ENCODE measurements at places on chromosomes 12 and 14.

DNA sequence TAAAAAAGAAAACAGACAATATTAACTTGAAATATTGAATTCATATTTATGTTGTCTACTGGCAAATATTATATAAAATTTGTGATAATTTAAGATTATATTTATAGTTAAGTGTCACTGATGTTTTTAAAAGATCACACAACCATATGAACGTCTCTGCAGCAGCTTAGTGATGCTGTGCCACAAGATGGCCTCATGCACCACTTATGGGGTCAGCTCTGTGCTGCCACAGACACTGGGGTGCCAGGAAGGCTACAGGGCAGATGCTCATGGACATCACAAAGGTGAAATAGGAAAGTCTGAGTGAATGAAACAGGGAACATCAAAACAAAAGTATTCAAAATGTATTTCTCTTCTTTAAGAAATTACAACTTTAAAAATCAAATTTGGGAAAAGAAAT is 13.1 kb downstream of the ATXN3 start:
- no peak for DNase-seq

- DNase-seq: no peak
Observed at GRCh38 chr12:65511134-65511834, 232.8 kb downstream of the MSRB3 start.

DNA sequence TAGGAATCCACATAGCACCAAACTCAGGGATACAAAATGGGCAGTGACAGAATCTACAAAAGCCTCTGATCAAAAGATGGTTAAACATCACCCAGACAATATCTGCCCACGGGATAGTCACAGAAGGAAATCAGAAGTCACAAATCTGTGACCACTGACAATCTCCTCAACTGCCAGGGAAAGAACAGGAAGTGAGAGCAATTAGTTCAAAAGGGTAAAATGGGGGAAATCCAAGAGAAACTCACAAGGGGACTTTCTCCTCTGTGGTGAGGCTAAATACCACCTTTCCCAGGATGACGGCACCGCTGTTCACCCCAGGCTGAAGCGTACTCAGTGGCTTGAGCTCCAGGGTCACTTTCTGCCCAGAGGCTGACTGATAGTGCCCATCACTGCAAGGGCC is 10.7 kb downstream of the TTC5 start:
- DNase-seq: no peak

- no peak for DNase-seq
Observed at GRCh38 chr12:93137656-93138612, 208.8 kb upstream of the EEA1 start.

GRCh38 chr14:69314327-69314726 is 54.4 kb downstream of the GALNT16 start:
- DNase-seq: no peak

DNA sequence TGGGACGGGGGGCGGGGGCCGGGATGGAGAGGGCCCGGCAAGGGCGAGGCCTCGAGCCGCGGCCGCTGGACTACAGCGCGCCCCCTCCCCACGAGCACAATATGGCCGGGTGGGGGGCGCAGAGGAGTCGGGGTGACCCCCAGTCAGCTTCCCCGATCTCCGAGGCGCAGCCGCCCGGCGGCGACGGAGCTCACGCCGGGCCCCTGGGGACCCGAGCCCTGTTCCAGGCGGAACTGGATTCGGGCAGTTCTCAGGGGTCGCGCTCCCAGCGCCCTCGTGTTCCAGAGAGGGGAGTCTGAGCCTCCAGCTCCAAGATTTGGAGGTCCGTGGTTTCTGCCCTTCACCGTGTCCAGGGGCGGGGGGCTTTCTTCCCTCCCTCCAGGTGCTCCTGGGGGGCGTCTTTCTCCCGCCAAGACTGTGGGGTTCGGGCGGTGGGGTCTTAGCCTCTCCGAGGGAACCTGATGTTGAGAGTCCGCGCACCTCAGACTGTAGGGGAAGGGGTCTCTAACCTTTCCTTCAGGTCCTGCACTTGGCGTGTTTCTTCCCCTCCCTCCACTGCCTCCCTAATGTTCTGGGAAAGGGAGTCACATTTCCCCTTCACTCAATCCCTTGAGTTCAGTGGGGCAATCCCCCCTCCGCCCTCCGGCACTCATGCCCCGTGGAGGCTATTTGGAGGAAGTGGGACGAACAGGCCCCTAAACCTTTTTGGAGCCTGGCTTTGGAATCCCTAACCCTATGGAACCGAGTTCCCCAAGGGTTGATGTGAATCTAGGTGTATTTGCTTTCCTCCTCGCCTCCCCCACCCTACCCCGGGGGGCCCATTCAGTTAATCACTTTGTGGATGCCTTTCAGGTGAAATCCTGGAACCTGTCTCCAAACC is 584 bp downstream of the ACVR1B start:
- DNase-seq: no peak

DNA sequence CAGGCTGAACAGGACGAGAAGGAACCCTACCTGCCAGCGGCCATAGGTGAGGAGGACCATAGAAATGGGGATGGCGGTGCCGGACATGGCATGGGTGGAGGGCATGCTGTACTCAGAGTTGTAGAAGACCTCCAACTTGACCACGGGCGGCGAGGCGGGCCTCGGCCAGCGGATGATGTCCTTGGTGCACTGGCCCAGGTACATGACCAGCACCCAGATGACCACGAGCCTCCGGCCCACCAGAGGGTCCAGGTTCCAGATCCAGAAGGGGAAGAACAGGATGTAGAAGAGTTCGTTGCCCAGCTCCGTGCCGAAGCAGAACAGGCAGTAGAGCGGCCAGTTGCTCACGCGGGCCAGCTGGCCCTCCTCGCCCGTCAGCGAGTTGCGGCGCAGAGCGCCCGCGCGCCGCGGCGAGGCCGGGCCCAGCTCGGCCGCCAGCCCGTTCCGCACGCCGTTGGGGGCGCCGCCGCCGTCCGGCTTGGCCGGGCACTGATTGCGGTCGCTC is 582 bp downstream of the SGPP1 start:
- no peak for DNase-seq

GRCh38 chr14:102209224-102209966 is 69.7 kb downstream of the WDR20 start:
- DNase-seq: no peak

- DNase-seq: no peak
Observed at GRCh38 chr14:69891422-69891821, 12.2 kb downstream of the SMOC1 start.

- no peak for DNase-seq
Observed at GRCh38 chr12:68792952-68793351, 15.0 kb upstream of the MDM2 start.

DNA sequence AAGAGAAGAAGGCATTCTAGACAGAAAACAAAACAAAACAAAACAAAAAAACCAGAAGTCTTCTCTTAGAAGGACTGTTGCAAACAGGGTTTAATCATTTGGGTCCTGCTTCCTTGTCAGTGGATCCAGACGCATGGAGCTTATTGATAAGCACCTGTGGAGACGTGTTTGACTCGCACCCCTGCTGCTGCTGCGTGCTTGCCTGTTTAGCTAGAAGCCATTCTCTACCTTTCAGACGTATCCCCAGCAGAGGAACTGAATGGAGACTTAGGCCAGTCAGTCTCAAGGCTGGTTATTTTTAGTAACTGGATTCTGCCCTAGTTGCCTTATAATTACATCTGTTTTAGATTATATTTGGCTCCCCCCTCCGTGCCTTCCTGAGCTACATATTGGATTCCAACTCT is 186.1 kb upstream of the EEA1 start:
- no peak for DNase-seq

DNA sequence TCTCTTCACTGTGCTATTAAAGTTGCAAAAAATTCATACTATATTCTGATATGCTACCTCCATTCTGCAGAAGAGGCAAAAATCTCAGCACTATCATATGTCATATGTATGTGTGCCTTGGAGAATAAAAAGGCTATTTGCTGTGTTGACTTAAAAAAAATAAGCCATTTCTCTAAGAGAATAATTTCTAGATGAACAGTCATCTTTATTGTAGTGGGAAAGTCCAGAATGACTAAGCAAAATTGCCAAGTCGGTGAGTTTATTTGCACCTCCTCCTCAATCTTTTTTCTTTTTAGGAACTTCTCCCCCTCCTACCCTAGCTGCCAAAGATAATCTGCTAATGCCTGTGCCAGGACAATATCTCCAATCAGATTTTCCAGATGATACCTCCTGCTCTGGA is 353.8 kb upstream of the FAR2 start:
- DNase-seq: no peak

- no peak for DNase-seq
Observed at GRCh38 chr14:92122761-92123160, 992 bp downstream of the CPSF2 start.

- no peak for DNase-seq
Observed at GRCh38 chr12:88063375-88063774, 34.2 kb upstream of the C12orf50 start.

- DNase-seq: no peak
Observed at GRCh38 chr14:83163016-83163415, 1629.4 kb upstream of the SEL1L start.

DNA sequence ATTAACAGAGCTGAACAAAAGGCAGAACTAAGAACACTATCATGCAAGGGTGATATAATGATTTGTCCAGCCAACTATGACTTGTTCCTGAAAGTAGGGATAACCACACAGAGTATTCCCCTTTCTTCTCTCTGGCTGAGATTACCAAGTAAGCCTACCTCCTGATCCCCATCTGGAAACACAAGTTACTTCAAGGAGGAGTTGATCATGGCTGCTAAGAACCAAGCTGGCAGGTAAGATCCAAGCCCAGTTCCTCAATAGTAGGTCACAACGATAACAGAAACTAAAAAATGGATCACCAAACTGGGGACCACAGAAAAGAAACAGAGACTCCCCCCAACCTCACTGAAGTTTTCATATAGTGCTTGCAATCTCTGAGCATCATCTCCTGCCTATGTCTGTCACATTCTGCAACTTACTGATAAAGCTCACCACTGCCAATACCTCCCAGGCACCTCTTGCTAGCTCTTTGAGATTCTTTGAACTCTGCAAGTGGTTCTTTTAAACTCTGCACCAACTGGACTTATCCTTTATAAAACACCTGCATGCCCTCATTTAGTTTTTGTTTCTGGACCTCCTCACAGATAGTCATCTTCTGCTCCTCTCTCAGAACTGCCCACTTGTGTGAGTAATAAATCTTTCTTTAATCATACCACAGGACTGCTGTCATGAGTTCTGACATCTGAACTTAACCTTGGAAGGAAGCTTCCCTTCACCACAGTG is 76.6 kb downstream of the LRP6 start:
- no peak for DNase-seq

GRCh38 chr12:110183386-110183785 is 59.2 kb downstream of the IFT81 start:
- no peak for DNase-seq

DNA sequence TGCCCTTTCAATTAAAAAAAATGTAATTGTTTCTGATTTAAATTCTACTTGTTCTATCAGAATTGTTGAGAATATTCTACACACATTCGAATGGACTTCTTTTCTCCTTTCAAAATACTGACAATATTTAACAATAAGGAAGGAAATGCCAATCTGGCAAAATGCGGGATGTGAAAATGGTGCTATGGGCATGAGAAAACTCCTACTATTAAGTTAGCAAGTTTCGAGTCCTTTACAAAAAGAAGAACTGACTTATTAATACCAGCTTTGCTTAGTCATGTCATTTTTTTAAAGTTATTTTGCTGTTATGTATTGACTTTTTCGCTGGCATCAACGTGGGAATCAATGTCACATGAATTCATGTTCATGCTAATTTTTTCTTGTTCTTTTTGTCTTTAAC is 31.7 kb upstream of the ARL1 start:
- DNase-seq: no peak

- no peak for DNase-seq
Observed at GRCh38 chr14:61700104-61700886, 5.0 kb downstream of the HIF1A start.

- DNase-seq: no peak
Observed at GRCh38 chr12:40063414-40063813, 42.5 kb downstream of the SLC2A13 start.

GRCh38 chr14:35747379-35747778 is 61.7 kb downstream of the RALGAPA1 start:
- no peak for DNase-seq

GRCh38 chr14:88852632-88853031 is 28.2 kb downstream of the TTC8 start:
- no peak for DNase-seq

GRCh38 chr14:102318781-102319276 is 717 bp upstream of the ZNF839 start:
- DNase-seq: no peak

GRCh38 chr12:24047326-24047725 is 97.9 kb upstream of the SOX5 start:
- no peak for DNase-seq

GRCh38 chr12:42182394-42182793 is 37.7 kb upstream of the GXYLT1 start:
- no peak for DNase-seq

DNA sequence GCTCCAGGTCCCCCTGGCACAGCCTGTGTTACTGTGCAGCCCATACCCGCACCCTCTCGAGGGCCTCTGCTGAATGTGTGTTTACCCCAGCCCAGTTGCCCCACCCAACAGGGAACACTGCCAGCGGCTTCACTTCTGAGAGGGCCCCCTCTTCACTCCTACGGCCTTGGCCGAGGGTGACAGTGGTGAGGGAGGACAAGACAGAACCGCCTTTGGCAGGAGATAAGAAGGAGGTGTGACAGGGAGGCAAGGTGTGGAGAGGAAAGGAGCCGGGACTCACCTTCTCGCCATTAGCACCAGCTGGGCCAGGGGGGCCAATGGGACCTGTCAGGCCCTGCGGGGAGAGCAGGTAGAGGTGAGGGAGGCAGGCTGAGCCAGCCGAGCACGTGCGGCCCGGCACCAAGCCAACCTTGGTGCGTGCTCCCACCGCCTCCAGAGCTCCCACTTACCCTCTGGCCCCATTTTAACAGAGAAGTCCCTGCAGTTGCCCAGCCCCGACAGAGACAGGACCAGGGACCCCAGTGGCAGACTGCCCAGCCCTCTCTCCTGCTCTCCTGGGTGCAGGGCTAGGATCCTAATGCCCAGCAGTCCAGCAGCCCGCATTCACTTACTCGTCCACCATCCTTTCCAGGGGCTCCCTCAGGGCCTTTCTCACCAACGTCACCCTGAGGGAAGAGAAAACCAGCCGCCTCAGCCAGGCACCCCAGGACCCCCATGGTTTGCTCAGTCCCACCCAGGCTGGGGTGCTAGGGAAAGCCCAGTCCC is 18.3 kb downstream of the TMEM106C start:
- no peak for DNase-seq

- no peak for DNase-seq
Observed at GRCh38 chr14:37592482-37593408, 2.3 kb downstream of the FOXA1 start.

DNA sequence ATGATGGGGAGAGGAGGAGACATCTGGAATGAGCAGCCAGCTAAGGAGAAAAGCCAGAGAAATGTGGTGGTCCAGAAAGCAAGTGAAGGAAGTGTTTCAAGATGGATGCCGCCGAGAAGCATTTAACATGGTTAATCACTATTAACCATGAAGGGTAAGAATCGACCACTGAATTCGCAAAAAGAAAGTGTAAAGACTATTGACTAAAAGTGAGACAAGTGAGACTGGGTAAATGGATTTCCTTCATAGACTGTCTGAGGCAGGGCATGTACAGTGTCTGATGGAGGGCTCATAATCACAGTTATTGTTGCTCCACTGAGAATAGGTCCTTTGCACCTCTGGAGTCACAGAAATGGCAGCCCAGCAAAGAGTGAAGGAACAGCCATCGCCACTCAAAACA is 25.3 kb upstream of the CLMN start:
- DNase-seq: no peak

Measured in effector memory CD4-positive, alpha-beta T cell (primary cell).